COLO829 (cell line): ENCODE measurements at places on chromosomes 7 and 10.

DNA sequence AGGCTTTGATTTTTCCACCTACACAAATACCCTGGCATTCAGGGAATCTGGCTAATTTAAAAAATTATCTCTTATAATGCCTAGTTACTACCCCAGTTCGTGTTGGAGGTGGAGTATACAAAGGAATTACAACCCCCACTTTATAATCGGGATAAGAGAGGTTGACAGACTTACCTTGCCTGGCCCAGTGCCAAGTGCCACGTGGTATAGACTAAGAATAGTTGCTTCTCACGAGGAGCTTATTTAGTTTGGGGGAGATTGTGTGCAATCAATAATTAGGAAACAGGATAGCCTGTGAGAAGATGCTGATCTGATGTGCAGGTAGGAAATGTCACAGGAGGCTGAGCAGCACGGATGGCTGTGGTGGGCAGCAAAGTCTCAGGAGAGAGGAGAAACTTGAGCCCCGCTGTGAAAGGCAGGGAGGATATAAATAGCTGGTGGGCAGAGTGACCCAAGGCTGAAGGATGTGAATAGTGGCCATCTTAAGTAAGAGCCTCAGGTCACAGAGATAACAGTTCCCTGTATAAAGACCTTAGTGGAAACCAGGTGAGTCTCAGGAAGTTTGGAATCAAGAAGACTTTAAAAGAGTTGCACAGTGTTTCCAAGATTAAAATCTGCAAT is 11.3 kb upstream of the ATXN7L1 start:
- DNase-seq: no peak

DNA sequence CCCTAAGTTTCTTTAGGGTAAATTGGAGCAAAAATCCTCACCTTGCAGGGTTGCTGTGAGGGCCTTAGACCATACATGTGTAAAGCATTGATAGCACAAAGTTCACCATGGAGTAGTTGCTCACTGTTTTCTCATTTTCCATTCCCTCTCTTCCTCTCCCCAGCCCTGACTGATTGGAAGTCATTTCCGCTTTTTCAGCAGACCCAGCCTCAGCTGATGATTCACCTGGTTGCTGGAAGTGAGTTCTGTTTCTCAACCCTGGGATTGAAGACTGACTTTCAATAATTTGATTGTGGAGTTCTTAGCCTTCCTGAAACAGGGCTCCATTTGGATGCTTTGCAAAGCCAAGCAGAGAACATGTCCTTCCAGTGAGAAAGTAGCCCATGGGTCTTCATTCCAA is 107.0 kb downstream of the PLXNA4 start:
- DNase-seq: no peak

GRCh38 chr7:121140790-121141189 is 152.3 kb downstream of the CPED1 start:
- no peak for DNase-seq

- peak; percentile 47 for DNase-seq
Measured at GRCh38 chr10:97676770-97677581, 10.1 kb downstream of the AVPI1 start.

DNA sequence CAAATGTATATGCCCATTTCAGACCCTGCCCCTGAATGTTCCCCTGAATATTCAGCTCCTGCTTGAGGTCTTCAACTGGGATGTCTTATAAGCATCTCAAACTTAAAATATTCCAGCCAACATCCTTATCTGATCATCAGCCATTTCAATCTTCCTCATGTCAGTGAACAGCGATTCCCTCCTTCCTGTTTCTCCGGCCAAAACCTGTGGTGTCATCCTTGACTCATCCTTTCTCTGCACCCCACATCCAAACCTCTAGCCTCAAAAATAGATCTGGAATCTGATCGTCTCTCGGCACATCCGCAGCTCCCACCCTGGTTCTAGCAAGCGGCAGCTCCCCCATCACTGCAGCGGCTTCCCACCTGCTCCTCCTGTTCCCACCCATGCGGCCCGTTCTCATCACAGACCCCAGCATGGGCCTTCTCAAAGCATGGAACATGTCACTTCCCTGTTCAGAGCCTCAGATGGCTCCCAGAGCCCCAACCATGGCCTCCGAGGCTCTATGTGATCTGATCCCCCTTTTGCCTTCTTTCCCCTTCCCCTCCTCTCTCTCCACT is 165.7 kb downstream of the HECW1 start:
- no peak for DNase-seq

GRCh38 chr7:79749856-79750255 is 296.4 kb upstream of the MAGI2 start:
- DNase-seq: no peak

DNA sequence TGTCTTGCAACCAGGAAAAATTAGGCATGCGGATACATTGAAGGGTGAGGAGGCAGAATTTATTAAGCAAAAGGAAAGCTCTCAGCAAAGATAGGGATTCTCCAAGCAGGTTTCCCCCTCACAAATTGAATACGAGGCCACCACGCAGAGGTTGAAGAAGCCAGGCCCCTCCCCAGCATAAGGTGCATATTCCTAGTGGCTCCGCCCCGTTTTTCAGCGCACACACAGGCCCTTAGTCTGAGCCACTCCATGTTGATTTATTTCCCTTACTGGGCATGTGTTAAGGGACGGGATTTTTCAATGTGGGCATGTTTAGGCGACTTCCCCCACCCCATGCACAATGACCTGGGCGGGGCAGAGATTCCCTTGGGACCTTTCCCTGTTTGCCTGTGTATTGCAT is 24.9 kb downstream of the PPP2R2D start:
- DNase-seq: no peak

DNA sequence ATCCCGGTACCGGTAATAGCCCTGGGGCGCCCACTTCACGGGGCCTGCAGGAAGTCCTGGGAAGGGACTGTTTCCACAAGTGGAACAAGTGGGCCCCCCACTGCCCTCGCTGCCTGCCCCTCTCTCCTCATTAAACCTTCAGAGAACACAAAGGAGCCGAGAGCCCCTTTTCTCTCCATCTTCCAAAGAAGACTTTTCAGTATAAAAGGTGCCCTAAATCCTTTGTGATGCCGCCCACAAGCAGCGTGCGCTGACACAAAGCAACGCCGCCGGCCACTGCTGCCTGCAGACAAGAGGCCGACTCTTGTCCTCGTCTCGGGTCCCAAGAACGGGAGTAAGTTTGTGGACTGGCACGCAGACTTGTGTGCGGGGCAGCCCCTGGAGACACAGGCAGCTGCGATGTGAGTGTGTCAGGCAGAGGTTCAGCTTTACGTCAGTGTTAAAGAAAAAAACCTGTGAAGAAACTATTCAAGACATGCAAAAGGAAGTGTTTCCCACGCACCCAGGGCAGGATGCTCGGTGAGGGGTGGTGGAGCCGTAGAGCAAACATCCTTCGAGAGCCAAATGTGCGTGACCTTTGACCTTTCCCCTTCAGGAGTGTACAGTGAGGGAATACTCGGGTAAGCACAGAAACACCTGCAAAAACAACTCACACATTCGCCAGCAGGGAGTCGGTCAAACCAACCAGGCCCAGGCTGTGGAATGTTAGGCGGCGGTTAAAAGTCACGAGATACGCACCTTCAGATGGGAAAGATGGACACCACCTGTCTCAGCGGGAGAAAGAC is 118.2 kb downstream of the VIPR2 start:
- DNase-seq: no peak

- no peak for DNase-seq
Measured at GRCh38 chr10:50805981-50806622, 66.4 kb downstream of the ASAH2B start.
